ENCODE measurements at places on chromosomes 12 and 14. TPM values are rescaled to one million over a fixed set of nuclear protein-coding genes. Genes with fewer than 3 reads are reported as not detected.

Gene HOXC10
- 0.95 TPM for total RNA-seq

Gene MAP1LC3B2
- total RNA-seq: 7.1 TPM

Gene DEGS2
- total RNA-seq: 2.1 TPM

Gene PLEKHG7
- total RNA-seq: not detected

Gene TAS2R30
- total RNA-seq: 5.4 TPM

Gene RD3L
- not detected for total RNA-seq

Gene REP15
- 2.3 TPM for total RNA-seq

Gene HAL
- total RNA-seq: 1.6 TPM

Gene AMIGO2
- 7.5 TPM for total RNA-seq

Gene TNS2
- total RNA-seq: 91.7 TPM

Gene CHGA
- total RNA-seq: not detected

Gene COCH
- total RNA-seq: 1.8 TPM

Gene EML5
- 2.0 TPM for total RNA-seq

Gene RBP5
- 2.5 TPM for total RNA-seq

Gene GALNT8
- 2.0 TPM for total RNA-seq

Gene KSR2
- total RNA-seq: 0.69 TPM

Gene SLC35F4
- not detected for total RNA-seq

Gene HOXC11
- total RNA-seq: 0.47 TPM

Gene SLCO1B3
- not detected for total RNA-seq

Gene KRT85
- not detected for total RNA-seq

Gene PRKCH
- 8.4 TPM for total RNA-seq

Gene OTUB2
- total RNA-seq: 6.6 TPM

Gene RASSF9
- 5.0 TPM for total RNA-seq

Gene FAM222A
- 1.6 TPM for total RNA-seq

Gene CACNA1C
- total RNA-seq: 31.2 TPM

Gene BCL2L2
- total RNA-seq: 27.9 TPM

Gene ANO2
- 7.6 TPM for total RNA-seq

Gene NTF3
- 8.6 TPM for total RNA-seq

Gene CNTN1
- total RNA-seq: 20.7 TPM

Gene PIANP
- 3.7 TPM for total RNA-seq

Gene TMEM229B
- total RNA-seq: 0.41 TPM

Gene CELA1
- total RNA-seq: not detected

Gene EMP1
- 16.3 TPM for total RNA-seq

Gene DEPDC4
- total RNA-seq: 3.6 TPM

Gene C12orf75
- 15.0 TPM for total RNA-seq

Gene LRP1-AS
- total RNA-seq: not detected

Gene NYNRIN
- 171 TPM for total RNA-seq

Gene CCDC196
- total RNA-seq: not detected

Gene PTPRR
- 0.52 TPM for total RNA-seq

Gene EPYC
- total RNA-seq: not detected
